H9 (cell line): ENCODE measurements at places on chromosomes 6 and 20. TPM values are rescaled to one million over a fixed set of nuclear protein-coding genes. Genes with fewer than 3 reads are reported as not detected.
A peak's percentile ranks its signal among the peaks of the same experiment; 100 is the strongest.

DNA sequence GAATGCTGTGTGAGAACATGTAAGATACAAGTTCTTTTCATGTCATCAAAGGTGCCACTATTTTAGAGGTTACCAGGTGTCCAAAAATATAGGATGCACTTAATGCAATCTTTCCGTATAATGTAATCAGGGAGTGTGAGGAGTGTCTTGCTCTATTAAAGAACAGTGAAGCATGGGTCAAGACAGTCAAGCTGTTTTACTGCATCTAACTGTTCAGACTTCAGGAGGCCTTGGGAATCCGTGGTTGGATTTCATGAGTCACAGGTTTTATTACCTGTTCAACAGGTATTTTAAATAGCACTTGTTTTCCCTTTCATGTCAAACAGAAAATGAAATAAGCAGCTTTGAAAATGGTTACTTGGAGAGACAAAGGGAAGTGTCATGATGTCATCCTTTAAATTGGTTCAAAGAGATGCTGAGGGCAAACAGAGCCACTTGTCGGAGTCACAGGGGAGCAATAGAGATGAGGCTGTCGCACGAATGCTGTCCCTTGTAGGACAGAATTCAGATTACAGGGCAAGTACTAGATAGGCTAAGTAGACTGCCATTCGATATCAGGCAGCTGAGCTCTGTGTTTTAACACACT is 621.5 kb downstream of the QKI start:
- no peak for DNase-seq

DNA sequence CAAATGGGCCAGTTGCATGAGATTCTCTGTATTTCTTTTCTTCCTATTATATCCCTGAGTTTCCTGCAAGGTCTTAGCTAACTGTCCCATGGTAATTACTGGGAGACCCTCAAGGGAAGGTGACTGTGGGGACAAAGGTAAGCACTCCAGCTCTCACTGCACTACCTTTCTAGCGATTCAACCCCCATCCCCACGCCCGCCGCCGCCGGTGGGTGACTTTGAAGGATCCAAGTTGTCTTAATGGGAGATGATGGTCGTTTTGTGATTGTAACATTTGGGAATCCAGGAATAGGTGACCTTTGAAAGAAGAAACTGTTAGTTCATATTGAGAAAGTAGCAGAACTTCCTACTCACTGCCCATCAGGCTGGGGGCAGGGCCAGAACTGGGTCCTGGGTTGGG is 265.5 kb downstream of the LRFN2 start:
- no peak for DNase-seq

DNA sequence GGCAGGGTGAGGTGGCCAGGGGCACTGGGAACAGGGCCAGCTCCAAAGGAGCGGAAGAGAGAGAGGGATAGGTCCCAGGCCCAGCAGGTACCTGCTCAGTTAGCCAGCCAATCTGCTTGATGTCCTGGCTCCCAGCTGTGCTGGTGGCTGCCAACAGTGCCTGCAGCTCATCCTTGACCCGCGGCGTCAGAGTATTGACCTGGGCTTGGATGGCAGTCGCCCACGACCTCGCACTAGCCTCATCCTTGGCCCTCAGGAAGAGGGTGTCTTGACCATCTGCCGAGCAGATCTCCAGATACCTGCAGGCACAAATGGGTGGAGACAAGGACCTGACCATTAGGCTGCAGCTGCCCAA is 11.1 kb upstream of the CDK5RAP1 start:
- DNase-seq = no peak

- no peak for DNase-seq
Observed at GRCh38 chr6:169424149-169424804, 170.6 kb upstream of the THBS2 start.

Gene LY6G6D
- not detected in 2 replicates for total RNA-seq

GRCh38 chr20:57680934-57681914 is 28.6 kb downstream of the PMEPA1 start:
- no peak for DNase-seq

- no peak for DNase-seq
Observed at GRCh38 chr6:114718716-114719270, 376.0 kb upstream of the HS3ST5 start.

DNA sequence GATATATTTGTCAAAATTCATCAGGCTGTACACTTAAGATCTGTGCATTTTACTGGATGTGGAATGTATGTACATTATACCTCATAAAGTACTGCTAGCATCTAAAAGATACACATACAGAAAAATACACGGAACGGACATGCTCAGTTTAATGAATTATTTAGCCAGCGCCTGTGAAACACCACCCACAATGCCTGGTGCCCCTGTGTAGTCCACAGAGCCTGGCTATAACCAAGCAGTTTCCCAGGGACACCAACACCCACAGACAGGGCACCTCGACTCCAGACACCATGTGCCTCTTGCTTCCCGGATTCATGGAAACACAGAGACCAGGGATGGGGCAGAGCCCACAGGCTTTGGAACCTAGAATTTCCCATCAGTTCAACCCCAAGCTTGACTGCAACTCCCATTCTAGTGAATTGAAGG is 17.4 kb upstream of the ARMC12 start:
- no peak for DNase-seq

Gene OXT
- total RNA-seq = 0.64 TPM in 1 of 2 replicates, not detected in the other

DNA sequence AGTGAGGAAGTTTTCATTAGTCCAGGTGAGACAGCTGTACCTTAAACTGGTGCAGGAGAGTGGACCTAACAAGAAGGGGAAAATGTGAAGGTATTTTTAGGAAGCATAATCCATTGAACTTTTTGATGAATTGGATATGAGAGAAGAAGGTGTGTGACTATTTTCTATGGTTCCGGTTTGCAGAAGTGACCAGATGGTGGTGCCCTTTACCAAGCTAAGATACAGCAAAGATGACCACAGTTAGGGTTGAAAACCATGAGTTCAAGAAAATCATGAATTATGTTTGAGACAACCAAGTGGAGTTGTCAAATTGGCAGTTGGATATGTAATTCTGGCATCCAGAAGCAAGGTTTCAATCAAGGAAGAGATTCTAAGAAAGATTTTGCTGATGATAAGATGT is 61.9 kb upstream of the NRSN1 start:
- DNase-seq = no peak

Gene BPIFB2
- not detected in 2 replicates for total RNA-seq

DNA sequence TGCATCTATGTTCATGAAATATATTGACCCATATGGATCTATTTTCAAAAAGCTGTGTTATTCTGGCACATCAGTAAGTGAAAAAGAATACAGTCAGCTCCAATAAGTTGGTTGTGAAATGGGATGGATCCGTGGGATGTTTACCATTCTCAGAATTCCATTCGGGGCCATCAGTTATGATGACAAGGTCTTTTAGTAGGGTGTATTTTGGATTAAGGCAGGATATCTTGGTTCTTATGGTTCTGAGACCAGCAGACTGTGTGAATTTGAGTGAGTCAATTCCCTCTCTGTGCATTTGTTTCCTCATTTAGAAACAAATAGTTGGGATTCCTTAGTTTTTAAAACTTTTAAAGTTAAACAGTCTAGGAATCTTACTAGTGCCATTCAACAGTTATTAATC is 287.4 kb downstream of the CD109 start:
- DNase-seq = no peak

DNA sequence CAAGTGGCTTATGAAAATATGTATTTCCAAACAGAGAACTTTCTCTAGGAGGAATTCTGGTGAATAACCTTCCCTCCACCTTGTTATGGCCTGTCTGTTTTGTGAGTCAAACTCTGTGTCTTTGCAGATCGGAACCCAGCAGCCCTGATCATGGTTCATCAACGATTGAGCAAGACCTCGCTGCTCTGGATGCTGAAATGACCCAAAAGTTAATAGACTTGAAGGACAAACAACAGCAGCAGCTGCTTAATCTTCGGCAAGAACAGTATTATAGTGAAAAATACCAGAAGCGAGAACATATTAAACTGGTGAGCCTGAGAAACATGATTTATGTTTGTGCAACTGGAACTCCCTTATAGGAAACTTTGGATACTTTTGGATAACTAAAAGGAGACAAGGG is 294.5 kb upstream of the PLCB4 start:
- DNase-seq = no peak

GRCh38 chr6:10733151-10733715 is 10.4 kb downstream of the TMEM14C start:
- DNase-seq = no peak

DNA sequence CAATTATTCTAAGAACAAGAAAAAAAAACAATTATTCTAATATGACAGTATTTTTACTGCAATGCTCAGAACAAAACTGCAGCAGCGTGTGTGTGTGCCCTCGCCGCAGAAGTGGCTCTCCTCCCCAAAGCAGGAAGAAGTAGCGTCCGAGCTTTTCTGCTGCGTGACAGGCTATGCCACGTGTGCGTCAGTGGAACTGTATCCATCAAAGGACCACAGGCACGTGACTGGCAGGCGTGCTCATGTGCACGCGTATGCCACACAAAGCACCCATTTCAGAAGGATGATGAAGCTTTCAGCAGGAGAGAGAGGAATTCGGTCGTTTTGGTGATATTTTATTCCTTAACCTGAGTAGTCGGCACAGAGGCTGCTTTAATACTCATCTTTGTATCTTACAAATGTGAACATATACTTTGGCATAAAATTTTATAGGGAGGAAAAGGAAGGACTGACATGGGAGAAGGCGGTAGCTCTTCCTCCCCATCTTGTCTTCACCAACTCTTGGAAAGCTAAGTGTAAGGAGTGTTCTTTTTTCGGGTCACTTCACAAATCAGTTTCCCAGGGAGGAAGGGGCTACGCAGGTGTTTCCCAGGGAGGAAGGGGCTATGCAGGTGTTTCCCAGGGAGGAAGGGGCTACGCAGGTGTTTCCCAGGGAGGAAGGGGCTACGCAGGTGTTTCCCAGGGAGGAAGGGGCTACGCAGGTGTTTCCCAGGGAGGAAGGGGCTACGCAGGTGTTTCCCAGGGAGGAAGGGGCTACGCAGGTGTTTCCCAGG is 3.4 kb downstream of the TCFL5 start:
- no peak for DNase-seq

DNA sequence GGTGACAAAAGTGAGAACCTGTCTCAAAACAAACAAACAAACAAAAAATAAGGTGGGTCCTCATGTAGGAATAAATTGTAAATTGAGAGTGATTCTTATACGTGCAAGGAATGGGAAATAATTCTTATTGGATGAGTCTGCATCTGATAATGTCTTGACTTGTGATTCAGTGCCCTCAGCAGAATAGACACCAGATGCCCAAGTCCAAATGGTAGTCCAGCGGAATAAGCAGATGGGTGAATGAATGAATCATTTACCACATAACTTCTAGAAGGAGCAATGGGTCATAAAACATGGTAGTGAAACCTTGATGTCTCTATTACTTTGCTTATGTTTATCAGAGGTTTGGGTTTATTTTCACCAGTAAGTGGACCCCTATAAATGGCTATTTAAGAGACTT is 747.7 kb downstream of the PHF3 start:
- no peak for DNase-seq

DNA sequence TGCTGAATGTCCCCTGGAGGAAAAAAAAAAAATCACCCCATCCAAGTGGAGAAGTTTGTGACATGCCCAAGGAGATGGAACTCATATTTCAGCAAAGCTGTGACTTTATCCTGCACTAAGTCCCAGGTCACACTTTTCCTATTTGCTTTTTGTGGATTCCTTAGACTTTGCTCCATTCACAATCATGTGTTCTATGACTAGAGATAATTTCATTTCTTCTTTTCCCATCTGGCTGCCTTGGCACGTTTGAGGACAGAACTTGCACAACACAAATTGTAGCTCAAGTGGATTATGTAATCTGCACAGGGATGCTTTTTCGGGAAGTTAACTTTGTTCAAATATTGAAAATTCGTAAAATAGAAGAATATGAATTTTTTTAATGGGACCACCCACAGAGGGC is 100.7 kb upstream of the PTPN1 start:
- DNase-seq = no peak

DNA sequence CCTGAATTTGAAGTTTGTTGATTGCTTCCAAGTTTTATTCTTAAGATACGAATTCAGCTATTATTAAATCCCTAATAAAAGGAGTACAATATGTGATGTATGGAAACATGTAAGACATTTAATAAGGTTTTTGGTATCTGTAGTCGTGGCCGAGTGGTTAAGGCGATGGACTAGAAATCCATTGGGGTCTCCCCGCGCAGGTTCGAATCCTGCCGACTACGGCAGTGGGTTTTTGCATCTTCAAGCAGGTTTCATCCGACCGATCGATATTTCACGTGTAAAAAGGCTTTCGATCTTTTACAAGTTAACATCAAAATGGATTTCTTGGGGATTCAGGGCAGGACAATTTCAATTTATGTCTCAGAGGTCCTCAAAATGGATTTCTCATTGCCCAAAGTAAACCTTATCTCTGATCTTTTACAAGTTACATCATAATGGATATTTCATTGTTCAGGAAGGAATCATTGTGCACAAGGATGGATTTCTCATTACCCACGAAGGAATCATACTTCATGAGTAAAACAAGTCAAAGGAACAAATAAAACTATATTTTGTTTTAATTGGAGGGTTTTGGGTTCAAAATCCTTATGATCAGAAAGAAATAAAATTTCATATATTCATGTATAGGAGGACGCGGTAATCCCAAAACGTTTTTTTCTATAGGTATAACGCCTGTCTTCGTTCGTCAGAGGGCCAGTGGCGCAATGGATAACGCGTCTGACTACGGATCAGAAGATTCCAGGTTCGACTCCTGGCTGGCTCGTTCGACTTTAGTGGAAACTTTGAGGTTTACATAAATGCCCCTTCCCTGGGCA is 37.3 kb upstream of the BTN3A2 start:
- peak; percentile 82 for DNase-seq

Gene KHDC1
- 7.7 and 7.8 TPM in 2 replicates for total RNA-seq

GRCh38 chr6:674956-675355 is 18.0 kb downstream of the EXOC2 start:
- DNase-seq = no peak

Gene C20orf144
- 0.24 and 0.26 TPM in 2 replicates for total RNA-seq

GRCh38 chr20:7703551-7703961 is 236.7 kb downstream of the HAO1 start:
- DNase-seq = no peak

- DNase-seq = no peak
Observed at GRCh38 chr20:52766645-52767435, 205.3 kb upstream of the TSHZ2 start.

- DNase-seq = no peak
Observed at GRCh38 chr20:10639737-10640556, 33.9 kb downstream of the JAG1 start.

GRCh38 chr6:150874179-150874578 is 8.7 kb downstream of the MTHFD1L start:
- no peak for DNase-seq

DNA sequence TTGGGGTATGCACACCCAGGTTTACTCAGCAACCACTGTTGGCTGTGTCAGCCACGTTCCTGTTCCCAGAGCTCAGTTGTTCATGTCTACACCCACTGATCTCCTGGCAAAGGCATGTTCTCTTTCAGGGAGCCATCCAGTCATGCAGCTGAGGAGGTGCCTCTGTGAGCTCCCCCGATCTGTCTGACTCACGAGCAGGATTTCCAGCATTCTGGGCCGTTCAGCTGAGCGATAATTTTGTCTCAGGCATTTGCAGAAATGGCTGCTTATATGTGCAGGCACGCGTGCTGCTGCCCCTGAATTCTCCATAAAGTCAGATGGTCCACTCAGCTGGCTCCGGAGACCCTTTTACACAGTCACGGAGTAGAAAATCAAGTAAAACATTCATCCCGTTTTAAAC is 78.4 kb upstream of the IYD start:
- no peak for DNase-seq
